ENCODE measurements at places on chromosomes 2 and 18.

- no peak for DNase-seq
These were observed 74.9 kb downstream of the LTBP1 start for GRCh38 chr2:33021542-33022227.

DNA sequence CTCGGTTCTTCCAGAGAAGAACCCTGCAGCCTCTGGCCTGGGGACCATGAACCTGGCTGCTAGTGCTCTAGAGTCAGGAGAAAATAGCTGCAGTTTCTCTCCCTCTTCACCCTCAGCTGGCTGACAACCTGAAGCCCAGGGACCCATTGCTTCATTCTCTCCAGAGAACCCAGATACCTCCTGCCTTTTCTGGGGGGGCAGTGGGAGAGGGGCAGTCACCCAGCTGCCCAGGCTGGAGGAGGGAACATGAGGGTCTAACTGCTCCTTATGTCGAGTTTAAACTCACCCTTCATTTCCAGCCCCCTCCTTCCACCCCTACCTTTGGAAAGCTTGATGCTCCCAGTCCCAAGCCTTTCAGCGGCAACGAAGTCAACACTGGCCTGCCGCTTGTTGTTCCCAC, 7.6 kb upstream of the ZFAND2B start:
- no peak for DNase-seq

GRCh38 chr2:207938886-207939285, 86.4 kb downstream of the PLEKHM3 start:
- DNase-seq = no peak

GRCh38 chr2:207928079-207928478, 97.2 kb downstream of the PLEKHM3 start:
- no peak for DNase-seq
